ENCODE measurements at places on chromosomes 7 and 10.

DNA sequence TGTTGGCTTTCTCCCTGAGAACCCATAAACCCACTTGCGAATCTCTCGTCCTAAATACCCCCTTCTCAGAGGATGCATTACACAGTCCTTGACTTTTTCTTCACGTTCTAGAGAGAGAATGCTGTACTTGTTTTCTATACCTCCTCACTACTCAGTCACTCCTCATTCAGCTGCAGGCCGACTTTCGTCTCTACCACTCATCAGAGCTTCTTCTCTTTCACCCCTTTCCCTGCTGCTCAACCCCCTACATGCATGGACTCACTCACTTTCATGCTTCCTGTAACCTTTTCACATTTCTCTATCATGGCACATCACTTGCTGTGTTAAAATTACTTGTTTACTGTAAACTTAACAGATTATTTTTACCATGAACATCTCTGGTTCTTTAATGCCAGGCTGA is 19.8 kb downstream of the MDFIC start:
- DNase-seq = no peak

GRCh38 chr7:116271963-116272886 is 61.9 kb downstream of the TES start:
- peak; percentile 41 for DNase-seq

DNA sequence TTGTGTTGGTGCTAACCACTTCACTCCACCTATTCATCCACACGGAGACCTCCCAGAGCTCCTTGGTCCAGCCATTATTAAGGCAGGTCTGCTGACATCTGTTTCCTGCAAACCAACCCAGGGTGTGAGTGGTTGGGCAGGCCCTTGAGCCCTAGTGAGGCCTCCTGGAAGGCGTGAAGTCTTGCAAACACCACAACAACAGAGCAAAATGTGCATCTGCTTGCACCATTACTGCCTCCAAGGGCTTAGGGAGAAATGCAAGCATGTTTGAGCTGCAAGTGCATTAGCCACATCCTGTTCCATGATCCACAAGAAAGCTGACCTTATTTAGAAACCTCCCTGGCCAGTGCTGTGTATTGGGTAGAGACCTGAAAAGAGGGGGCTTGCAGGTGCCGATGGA is 325.5 kb downstream of the GRID1 start:
- DNase-seq = no peak

GRCh38 chr10:114642729-114643128 is 15.3 kb downstream of the ABLIM1 start:
- no peak for DNase-seq

GRCh38 chr10:60374836-60375235 is 14.8 kb downstream of the ANK3 start:
- DNase-seq = no peak

DNA sequence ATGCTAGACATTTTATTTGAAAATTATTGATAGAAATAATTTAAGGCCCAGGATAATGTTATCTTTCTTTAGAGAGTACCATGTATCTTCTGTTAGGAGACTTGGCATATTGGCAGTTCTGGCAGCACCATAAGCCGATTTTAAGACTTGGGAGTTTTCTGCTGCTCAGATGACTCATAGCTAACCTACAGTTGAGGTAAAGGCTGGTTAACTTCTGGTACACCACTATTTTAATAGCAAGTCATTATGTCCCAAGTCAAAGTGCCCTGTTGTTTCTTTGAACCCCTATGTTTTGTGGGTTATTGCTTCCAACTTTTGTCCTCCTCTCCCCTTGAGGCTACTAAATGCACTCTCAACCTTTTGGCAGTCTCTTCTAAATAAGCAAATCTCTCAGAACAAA is 25.2 kb downstream of the ATRNL1 start:
- no peak for DNase-seq

DNA sequence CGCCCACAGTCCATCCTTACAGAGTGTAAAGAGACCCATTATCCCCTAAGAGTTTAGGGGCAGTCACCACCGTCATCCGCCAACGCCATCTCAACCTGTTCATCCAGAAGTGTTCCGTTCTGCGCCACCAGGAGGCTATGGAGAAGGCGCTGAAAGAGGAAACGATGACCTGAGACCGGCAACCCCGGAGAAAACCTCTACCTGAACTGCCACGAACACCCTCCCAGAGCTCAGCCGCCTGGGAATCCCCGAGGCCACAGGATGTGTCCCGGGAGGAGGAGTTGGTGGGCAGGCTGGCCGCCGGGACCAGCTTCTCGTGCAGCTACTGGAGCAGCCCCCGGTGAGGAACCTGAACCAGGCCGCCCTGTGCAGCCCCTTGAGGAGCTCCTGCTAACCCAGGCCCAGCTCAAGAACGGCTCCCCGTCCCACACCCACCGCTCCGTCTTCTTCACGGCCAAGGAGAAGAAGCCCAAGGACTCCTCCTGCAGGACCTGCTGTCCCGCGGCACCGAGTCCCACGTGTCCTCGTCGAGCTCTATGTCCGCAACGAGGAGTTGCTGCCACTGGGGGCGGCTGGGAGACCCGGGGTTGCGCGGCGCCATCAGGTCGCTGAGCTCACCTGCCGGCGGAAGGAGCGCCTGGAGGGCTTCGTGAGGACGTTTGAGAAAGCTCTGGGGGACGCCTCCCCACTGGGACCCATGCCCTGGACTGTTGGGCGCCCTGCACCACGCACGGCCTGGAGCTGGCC is 21.1 kb upstream of the LANCL2 start:
- no peak for DNase-seq

DNA sequence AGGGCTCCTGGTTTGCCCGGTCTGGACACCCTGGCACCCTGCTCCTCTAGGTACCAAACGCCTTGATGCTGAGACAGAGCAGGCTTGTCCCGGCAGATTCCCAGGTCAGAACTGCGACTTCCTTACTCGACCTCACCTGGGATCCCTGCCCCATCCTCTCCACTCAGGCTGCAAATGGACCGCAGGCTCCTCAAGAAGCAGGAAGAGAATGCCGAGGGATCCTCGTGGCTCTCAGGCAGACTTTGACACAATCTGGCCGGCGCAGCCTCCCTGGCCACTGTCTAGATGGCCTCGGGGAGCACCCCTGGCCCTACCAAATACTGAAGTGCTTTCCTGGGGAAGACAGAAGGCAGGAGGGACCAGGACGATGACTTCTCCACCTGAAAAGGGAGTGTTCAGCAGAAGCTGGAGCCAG is 421 bp upstream of the NODAL start:
- no peak for DNase-seq

DNA sequence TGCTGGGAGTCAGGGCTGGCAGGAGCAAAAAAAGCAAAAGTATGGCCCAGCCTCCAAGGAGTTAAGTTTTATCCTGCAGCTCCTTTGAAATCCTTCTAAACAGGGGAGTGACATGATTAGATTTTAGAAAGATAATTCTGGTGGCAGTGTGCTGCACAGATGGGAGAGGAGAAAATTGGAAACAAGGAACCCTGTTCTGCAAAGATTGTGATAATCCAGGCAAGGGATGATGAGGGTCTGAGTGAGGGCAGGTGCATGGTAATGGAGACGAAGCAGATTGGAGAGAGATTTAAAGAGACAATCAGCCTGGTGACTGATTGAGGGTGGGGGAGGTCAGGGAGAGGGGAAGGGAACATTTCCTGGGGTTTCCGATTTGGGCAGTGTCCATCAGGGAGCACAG is 444.7 kb upstream of the PODXL start:
- no peak for DNase-seq

GRCh38 chr7:17434841-17435692 is 136.6 kb downstream of the AHR start:
- peak; percentile 64 for DNase-seq

- DNase-seq = peak; percentile 86
Observed at GRCh38 chr10:6200734-6201515, 1.8 kb upstream of the PFKFB3 start.

DNA sequence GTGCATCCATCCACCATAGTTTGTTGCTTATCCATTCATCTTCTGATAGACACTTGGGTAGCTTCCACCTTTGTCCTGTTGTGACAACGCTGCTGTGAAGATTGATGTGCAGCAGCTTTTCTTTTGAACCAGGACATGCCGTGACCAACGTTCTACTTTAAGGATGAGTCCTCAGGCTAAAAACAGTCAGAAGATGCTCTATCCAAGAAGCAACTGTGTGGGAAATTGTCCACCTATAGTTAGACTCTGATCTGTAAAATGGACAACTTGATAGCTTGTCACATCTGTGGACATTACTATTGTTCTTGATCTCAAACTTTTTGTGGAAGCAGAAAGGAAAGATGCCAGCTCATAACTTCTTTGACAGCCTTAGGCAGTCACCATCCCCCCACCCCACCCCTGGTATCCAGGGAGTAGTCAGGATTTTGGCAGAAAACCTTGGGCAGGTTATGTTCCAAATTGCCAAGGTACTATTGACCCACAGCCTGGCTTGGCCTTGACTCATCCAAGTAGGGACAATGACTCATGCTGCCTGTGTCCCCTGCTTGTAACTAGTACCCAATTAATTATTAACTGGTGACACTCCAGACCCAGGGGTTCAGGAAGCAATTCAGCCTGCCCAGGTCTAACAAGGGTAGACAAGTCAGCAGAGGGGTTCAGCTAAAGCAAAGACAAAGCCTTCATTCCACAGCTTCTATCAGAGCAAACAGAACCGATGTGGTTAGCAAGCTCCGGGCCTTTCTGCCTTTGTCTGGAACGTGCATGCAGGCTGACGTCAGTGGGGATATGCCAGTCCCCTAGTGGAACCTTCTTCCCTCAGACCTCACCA is 99.6 kb upstream of the ANLN start:
- no peak for DNase-seq

- no peak for DNase-seq
Observed at GRCh38 chr7:123637203-123637602, 18.5 kb upstream of the LMOD2 start.

Measured in eye (tissue), 1 donor.